Upper lobe of left lung (tissue), 6 donors: ENCODE measurements at places on chromosomes 3 and 15. TPM values are rescaled to one million over a fixed set of nuclear protein-coding genes. Genes with fewer than 3 reads are reported as not detected.
A peak's percentile ranks its signal among the peaks of the same experiment; 100 is the strongest.

GRCh38 chr3:42037318-42037945, 53.7 kb upstream of the TRAK1 start:
- no peak for DNase-seq

DNA sequence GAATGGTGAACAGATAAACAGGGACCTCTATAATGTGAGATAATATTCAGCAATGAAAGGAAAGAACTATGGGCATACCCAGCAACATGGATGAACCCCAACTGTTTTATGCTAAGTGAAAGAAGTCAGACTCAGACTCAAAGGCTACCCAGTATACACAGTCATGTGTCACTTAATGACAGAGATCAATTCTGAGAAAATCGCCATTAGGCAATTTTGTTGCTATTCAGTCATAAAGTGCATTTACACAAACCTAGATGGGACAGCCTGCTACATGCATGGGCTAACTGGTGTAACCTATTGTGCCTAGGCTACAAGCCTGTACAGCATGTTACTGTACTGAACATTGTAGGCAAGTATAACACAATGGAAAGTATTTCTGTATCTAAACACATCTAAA, 76.5 kb downstream of the B3GNT5 start:
- no peak for DNase-seq

DNA sequence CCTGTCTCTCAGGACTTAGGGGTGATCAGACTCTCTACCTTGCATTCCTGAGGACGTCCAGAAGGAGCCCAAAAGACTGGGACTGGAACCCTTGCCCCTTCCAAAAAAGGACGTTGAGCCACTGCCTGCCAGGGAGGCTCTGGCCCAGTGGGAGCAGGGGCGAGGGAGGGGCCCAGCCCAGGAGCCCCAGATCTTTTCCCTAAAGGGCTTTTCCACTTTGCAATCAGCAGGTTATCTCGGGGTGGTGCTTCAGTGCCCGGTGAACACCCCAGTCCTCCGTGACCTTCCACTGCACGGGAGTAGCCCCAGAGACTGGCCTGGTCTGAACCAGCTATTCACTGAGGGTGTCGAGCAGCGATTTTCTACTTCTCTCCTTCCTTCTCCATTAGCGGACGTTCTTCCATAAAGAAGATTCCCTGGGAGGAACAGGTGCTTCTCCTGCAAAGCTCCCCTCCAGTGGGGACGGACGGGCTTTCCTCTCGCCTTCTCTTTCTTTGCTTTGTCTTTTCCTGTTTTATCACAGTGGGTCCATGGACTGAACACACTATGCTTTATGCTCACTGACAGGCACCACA, 113.7 kb downstream of the CHSY1 start:
- DNase-seq = no peak

SPINK8 gene
- not detected for total RNA-seq

DNA sequence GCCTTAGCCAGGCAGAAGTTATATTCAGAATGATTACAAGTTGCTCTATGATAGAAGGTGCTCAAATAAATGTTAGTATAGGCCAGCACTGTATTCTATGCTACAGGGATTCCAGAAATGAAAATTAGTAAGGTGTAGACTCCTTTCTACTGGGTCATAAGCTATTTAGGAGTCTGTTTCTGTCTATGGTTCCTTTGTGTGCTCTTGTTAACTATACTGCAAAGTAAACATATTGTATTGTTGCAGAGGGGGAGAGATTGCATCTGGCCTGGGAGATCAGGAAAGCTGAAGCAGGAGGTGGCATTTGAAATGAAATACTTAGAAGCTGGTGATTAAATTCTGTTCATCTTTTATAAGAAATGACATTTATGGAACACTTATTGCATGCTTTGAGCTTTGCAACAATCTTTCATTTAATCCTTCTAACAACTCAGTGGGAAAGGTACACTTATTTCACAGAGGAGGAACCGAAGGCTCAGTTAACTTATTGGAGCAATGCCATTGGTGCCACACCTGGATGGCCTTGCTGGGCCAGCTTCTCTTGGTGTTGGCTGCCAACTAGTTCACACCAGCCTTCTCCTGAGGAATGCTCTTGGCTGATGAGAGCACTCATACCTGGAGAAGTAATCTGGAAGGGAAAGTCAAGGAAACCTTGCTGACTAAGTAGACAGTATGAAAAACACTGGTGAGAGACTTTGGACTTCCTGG, 39.1 kb downstream of the ABHD5 start:
- peak; percentile 73 for DNase-seq

DNA sequence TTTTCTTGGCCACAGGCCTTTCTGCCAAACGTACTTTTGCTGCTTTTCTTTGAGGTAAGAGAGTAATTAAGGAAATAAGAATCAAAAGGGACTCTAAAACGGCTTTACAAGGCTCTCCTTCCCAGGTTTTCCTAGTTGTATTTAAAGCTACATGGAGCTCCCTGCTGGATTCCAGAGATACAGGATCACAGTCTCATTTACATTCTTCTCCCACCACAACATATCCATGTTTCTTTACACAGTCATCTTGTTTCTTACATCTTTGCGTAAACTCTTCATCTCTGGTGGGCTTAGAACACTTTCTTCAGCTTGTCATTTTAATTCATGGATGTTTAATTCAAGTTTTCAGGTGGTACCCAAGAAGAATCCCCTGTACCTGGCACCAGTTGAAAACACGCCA, 117.6 kb upstream of the BFSP2 start:
- no peak for DNase-seq

POPDC2 gene
- total RNA-seq = 2.1 TPM

PLA2G4D gene
- total RNA-seq = not detected

ADGRG7 gene
- not detected for total RNA-seq

ZPLD1 gene
- not detected for total RNA-seq

ARGFX gene
- not detected for total RNA-seq

DNA sequence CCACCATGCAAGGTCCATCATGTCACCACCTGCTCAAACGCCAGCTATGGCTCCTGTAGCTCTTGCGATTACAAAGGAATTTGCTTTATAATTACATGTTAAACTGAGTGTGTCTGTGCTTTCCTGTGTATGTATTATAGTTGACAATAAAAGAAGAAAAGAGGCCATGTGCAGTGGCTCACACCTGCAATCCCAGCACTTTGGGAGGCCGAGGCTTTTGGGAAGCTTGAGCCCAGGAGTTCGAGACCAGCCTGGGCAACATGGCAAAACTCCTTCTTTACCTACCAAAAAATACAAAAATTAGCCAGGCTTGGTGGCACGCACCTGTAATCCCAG, 27.0 kb downstream of the ATRIP start:
- DNase-seq = no peak

DNA sequence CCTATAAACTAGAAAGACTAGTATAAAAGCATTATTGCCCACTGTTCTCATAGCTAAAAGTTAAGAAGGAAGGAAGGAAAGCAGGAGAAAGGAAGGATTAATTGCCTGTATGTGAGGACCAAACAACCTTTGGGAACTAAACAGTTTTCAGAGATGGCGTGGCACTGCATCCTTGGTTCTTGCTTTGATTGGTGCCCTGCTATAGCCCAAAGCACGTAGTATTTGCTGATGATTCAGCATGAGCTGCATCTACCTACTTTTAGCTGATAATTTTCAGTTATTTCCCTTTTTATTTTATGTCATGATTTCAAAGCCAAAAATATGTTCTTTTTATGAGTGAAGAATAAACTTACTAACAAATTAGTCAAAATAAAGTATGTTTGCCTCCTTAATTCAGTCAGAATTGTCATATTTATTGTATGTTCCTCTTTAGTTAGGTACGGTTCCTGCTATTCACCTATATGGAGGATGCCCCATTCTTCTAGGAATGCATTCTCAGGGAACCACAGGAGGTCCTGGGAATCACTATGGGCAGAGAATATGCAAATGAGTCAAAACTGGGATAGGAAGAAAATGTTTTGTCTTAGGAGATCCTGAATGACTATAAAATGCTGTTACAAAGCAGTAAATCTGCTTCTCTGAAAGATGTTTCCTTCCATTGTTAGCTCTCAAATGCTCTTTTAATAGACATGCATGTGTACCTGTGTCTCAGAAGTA, 65.4 kb upstream of the THSD4 start:
- DNase-seq = no peak

SEMA5B gene
- 0.71 TPM for total RNA-seq

KBTBD12 gene
- 0.54 TPM for total RNA-seq

DNA sequence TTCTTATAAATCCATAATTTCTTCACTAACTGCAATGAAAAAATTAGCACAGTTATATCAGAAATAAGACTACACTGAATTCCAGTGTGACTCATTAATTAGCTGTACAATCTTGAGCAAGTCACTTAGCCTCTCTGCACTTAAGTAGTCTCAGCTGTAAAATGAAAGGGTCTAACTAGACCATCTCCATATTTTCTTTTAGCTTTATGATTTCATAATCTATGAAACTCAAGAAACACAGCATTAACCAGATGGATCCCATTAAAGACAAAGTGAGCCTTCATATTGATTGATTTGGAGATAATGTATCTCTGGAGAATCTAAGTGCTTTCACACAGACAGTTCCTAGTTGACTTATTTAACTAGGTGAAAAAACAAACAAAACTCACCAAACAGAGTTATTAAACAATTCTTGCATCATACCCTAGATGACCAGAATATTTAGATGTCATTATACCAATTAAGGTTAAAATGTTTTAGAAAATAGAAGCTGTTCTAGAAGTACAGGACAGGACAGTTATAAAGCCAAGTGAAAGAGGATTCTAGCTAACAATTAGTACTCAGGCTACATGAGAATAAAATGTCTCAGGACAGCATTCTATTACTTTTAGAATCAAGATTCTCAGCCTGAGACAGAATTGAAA, 11.2 kb downstream of the CSNK1G1 start:
- DNase-seq = no peak
